ENCODE measurements at places on chromosomes 5 and 9. TPM values are rescaled to one million over a fixed set of nuclear protein-coding genes. Genes with fewer than 3 reads are reported as not detected.

FBLL1 gene
- total RNA-seq: 0.21 TPM

FGF1 gene
- 39.9 TPM for total RNA-seq

ROPN1L gene
- 1.0 TPM for total RNA-seq

PCDHB15 gene
- 4.5 TPM for total RNA-seq

TGFBI gene
- 130 TPM for total RNA-seq

PCDHB4 gene
- total RNA-seq: 1.6 TPM

CDKN2B gene
- total RNA-seq: 3.6 TPM

IDNK gene
- 3.5 TPM for total RNA-seq

CLIC3 gene
- 8.5 TPM for total RNA-seq

ANKRD18A gene
- total RNA-seq: 5.0 TPM

IRX2 gene
- total RNA-seq: 1.0 TPM

COL15A1 gene
- 75.0 TPM for total RNA-seq

UNC5A gene
- 0.35 TPM for total RNA-seq

MYORG gene
- 5.5 TPM for total RNA-seq

PCDHA6 gene
- 0.21 TPM for total RNA-seq

FOXD4 gene
- total RNA-seq: not detected

N4BP3 gene
- total RNA-seq: 1.5 TPM

TDRD7 gene
- total RNA-seq: 8.6 TPM

AHRR gene
- 1.9 TPM for total RNA-seq

OR2K2 gene
- total RNA-seq: not detected

EXOC3 gene
- total RNA-seq: 42.3 TPM

ARID3C gene
- total RNA-seq: not detected

DCAF12 gene
- 20.2 TPM for total RNA-seq

SOWAHA gene
- total RNA-seq: not detected

C9orf50 gene
- total RNA-seq: not detected

CMYA5 gene
- 773 TPM for total RNA-seq

HMCN2 gene
- total RNA-seq: 6.0 TPM

DND1 gene
- total RNA-seq: 0.44 TPM

HAVCR2 gene
- 11.4 TPM for total RNA-seq

TNFSF8 gene
- total RNA-seq: 0.91 TPM

PLPP1 gene
- 56.8 TPM for total RNA-seq

ST8SIA4 gene
- 4.9 TPM for total RNA-seq

B4GALT7 gene
- 20.4 TPM for total RNA-seq

ERAP2 gene
- total RNA-seq: 6.5 TPM

SLC6A19 gene
- not detected for total RNA-seq

GZMA gene
- 0.37 TPM for total RNA-seq

SPATA31A3 gene
- total RNA-seq: not detected

SLC6A18 gene
- not detected for total RNA-seq

PDCD1LG2 gene
- 3.3 TPM for total RNA-seq

All from left cardiac atrium (tissue), 4 donors.